Left hindlimb (tissue), 1 donor: ENCODE measurements at places on chromosomes 1 and 21.
A peak's percentile ranks its signal among the peaks of the same experiment; 100 is the strongest.

- no peak for DNase-seq
These were observed 11.3 kb upstream of the RHEX start for GRCh38 chr1:206041640-206042039.

- no peak for DNase-seq
These were observed 11.5 kb downstream of the BCAR3 start for GRCh38 chr1:93670141-93670540.

GRCh38 chr1:31483012-31483946, 70.3 kb downstream of the SERINC2 start:
- DNase-seq, result peak; percentile 62

- DNase-seq, result peak; percentile 58
These were observed 29.7 kb downstream of the SLC26A9 start for GRCh38 chr1:205913451-205914154.

GRCh38 chr21:15005391-15005790, 59.4 kb downstream of the NRIP1 start:
- DNase-seq, result no peak

GRCh38 chr1:232780354-232780753, 24.9 kb upstream of the MAP10 start:
- DNase-seq, result no peak
